Fibroblast of lung (primary cell): ENCODE measurements at places on chromosomes 4 and X.

GRCh38 chr4:156798438-156798837, 173.2 kb downstream of the PDGFC start:
- DNase-seq, result no peak

DNA sequence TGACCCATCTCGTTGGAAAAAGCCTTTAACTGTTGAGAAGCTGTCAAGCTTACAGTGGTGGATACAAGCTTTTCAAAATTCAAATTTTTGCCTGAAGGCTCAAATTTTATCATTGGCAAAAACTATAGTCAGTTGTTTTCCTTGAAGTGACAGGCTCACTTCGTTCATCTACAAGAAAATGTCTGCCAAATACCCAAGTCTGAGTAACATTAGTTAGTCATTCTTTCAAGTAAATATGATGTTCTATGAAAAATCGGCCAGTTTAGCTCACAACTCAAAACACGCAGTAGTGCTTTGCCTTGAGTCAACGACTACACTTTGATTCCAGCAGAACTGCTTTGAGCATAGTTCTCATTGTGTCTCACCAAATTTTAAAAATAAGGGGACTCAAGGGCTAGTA, 170.3 kb upstream of the MAMLD1 start:
- no peak for DNase-seq

DNA sequence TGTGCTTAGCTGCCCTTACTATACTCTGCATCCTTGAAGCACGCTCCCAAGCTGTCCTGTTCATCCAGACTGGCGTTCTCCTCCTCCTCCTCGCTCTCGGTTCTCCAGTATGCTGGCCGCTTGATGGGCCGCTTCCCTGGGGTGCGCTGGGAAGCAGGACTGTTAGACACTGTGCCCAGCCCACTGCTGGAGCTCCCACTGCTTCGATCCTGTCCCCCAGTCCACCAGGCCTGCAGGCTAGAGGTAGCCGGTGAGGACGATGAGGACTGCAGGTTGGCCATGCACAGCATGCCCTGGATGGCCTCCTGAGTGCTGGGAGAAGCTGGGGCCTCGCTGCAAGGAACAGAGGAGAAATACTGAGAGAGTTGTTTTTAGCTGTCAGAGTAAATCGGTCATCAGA, 59.4 kb downstream of the PHF8 start:
- no peak for DNase-seq

DNA sequence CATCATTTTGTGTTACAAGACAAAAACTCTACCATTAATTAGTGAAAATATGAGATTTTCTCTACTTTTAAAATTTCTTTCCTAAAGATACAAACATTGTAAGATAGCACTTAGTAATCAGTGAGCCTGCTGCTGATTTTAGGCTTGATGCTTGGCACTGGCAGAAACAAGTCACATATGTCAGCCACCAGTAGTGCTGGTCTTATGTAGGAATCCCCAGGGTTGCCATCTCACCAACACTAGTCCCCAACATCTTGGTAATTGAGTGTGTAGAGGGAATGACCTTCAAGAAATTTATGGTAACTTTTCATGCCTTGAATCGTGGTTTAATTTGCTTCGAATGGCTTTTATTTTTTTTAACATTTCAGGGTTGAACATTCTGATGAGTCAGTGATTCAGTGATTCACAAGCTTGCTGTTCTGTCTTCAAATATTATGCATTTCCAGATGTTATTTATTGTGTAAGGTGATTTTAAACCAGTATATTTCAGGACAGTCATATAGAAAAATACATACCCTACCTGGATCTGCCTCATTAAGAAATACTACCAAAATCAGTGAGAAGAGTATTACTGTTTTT, 11.9 kb downstream of the EXOC1 start:
- DNase-seq, result peak; percentile 70
